ENCODE measurements at places on chromosomes 1 and 21.

- DNase-seq = no peak
Observed at GRCh38 chr1:159927849-159928431, 2.6 kb upstream of the TAGLN2 start.

DNA sequence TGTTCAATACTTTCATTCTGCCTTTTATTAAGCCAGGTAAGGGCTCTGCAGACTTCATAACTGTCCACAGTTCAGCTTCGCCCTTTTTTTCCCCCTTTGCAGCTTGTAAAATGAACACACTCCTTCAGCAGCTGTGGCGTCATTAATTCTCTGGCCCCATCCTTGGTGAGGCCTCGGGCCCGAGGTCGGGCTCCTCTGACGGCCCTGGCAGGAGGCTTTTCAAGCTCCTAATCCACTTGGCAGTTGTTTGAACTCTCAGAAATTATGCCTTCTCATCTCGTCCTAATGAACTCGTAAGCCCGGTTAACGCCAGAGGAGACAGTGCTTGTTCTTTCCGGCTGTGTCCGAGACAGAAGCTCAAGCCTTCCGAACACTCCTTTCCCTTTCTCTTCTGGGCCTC, 18.1 kb upstream of the EPHA8 start:
- no peak for DNase-seq

GRCh38 chr1:12166834-12167492, at the start of gene TNFRSF1B:
TSS of gene TNFRSF1B (plus strand) at chr1:12166991. CDS start at chr1:12167092, 101 bp downstream.
- DNase-seq = peak; percentile 55

DNA sequence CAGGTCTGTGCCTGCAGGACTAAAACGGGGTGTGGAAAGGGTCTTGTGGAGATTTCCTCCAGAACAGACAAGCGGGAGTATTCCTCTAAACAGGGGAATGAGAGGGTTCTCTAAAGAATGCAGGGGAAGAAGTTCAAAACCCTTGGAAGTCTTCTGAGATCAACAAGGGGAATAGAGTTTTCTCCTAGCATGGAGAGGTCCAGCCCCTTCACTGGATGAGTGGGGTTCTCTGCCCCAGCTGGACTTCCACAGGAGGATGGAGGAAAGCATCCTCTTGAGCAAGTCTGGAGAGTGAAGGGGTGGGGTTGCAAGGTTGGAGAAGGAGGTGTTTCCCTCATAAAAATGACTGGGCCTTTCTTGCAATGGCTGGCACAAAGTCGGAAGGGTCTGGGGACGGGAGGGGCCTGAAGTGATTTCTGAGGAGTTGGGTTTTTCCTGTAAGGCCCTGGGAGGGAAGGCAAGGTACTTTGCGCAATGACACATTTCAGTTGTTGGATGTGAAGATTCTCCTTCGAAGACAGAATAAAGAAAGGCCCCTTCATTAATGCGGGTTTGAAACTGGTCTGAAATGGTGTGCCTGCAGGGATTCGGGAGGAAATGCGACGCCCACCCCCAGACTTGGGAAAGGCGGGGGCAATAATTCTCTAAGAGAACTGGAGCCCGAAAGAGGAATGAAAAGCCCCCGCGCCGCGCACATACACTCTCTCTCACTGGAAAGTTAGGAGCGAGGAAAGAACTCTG, 884 bp downstream of the SPATA6 start:
- no peak for DNase-seq

DNA sequence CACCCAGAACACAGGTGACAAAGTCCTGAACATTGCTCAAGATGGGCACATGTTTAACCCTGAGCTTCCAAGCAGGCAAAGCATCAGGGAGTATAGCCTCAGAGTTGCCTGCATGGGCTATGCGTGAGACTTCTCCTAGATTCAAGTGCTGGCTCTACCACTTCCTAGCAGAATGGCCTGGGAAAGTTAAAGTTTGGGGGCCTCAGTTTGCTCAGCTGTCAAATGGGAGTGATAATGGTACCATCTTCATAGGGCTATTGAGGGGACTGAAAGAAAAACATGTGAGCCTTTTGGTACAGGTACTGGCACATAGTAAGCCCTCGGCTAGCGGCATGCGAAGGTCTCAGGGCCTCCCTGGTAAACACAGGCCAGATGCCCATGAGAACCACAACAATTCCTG, 28.0 kb upstream of the SMIM12 start:
- no peak for DNase-seq

DNA sequence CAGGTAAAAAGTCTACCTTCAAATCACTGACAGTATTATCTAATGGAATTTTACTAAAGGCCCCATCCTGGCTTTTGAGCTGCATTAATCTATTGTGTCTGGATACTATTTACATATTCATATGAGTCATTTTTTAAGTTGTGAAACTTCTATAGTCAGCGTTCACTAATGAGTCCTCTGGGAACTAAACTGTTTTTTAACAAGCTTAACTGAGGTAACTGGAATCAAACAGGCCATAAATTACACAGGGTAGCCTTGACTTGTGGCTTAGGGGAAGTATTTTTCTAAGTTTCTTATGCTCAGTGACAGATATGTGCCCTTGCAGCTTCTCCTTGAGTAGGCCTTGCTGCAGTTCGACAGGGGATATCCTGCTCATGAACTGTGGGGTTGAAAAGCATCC, 68.8 kb downstream of the JMJD4 start:
- no peak for DNase-seq

- no peak for DNase-seq
Observed at GRCh38 chr1:109493227-109493626, 667 bp upstream of the CYB561D1 start.

- no peak for DNase-seq
Observed at GRCh38 chr1:29213055-29213454, 17.7 kb downstream of the MECR start.

DNA sequence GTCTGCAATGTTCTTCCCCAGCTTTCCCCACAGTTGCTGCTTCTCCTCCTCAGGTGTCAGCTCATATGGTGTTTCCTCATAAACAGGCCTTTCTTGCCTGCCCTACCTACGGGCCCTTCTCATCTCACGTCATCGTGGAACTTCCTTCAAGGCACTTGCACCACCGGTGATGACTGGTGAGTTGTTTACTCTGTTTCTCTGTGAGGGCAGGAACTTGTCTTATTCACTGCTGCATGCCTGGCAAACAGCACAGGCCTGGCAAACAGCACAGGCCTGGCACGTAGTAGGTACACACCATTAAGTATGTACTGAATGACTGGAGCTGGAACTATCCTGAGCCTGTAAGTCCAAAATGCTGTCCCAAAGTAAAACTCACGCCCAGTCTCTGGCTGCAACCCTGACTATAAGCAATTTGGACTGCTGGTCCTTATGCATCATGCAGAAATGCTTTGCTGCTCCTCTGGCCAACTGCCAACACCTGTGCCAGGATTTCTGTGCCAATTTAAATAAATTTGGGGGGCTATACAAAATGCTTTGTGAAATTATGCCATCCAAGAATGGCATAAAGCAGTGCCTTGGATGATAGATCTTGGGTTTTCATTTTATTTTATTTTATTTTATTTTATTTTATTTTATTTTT, 25.7 kb downstream of the STK40 start:
- DNase-seq = no peak

DNA sequence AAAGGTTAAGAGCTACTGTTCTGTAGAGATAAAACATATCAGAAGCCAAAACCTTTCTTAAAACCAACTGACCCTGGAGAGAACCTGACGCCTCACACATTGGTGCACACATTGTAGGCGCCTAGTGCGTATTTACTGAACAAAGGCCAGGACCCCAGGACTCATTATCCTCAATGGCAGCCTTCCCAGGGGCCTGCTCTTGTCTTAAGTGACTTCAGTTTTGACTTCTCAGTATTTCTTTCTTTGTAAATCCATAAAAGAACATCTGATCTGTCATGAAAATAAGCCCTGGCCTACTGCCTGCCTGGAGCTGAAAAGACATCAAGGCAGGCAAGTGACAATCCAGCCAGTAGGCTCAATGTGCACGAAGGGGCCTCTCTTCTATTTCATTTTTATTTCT, 27.6 kb downstream of the ABCA4 start:
- DNase-seq = no peak

GRCh38 chr1:244186372-244186771, 135.3 kb downstream of the ZBTB18 start:
- DNase-seq = no peak

DNA sequence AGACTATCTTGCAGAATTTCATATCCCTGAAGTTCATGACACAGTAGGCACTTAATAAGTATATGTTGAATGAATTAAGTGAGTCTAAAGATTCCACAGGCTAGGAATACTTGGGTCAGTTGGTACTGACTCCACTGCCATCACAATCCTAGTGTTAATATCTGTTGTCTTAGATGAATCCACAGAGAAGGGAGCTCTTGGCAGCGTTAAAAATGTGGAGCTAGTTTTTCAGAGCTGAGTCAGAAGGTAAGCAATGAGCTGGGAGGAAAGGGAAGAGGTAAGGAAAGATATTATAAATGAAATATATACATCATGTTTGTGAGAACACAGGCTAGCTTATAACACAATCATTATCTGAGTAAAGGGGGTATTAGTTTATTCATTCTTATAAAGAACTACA, 21.8 kb upstream of the GORAB start:
- DNase-seq = no peak

DNA sequence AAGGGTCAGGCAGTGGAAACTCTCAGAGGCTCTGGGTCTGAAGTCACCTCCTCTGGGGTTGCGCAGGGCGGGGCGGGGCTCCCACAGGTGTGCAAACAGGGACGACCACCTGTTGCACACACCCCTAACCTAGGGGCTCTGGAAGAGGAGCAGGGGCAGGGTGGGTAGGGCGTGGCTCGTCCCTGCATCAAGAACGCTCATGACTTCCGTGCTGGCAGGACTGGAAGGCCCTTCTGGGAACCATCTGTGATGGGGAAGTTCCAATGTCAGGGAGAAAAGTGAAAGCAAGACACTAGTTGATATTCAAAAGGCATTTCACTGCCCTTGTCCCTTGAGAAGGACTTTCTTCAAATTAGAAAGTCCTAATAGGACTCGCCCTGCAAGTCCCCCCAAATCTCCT, 22.1 kb upstream of the CLSTN1 start:
- DNase-seq = no peak

DNA sequence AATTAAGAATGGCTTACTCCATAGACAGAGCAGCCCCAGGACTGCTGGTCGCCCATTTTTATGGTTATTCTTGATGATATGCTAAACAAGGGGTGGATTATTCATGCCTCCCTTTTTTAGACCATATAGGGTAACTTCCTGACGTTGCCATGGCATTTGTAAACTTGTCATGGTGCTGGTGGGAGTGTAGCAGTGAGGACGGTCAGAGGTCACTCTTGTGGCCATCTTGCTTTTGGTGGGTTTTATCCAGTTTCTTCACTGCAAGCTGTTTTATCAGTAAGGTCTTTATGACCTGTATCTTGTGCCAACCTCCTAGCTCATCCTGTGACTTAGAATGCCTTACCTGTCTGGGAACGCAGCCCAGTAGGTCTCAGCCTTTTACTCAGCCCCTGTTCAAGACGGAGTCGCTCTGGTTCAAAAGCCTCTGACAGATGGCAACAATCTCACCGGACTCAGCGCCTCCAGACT, 5.2 kb upstream of the AGPAT3 start:
- no peak for DNase-seq

GRCh38 chr1:232667094-232667777, 37.3 kb upstream of the SIPA1L2 start:
- DNase-seq = no peak

GRCh38 chr1:176820391-176821031, 344.0 kb downstream of the ASTN1 start:
- no peak for DNase-seq

- DNase-seq = no peak
Observed at GRCh38 chr1:56453016-56453415, 126.3 kb downstream of the PLPP3 start.

- no peak for DNase-seq
Observed at GRCh38 chr1:245671966-245672767, 517.4 kb downstream of the KIF26B start.

GRCh38 chr1:86636898-86637297, 67.5 kb upstream of the SH3GLB1 start:
- DNase-seq = no peak
